Right lobe of liver (tissue), 6 donors: ENCODE measurements at places on chromosomes 16 and 17.

- H3K36me3 ChIP-seq: no peaks in the 10 kb centered on the region
- H3K4me1 ChIP-seq: no peaks in the 10 kb centered on the region
- no peaks in the 10 kb centered on the region for H3K27me3 ChIP-seq
- no peak for DNase-seq
- no peak overlapping the region for H3K27ac ChIP-seq
Observed at GRCh38 chr17:72795941-72796340, 296.5 kb downstream of the SLC39A11 start.

GRCh38 chr16:54027062-54027461 is 259.5 kb downstream of the IRX3 start:
- no peaks in the 10 kb centered on the region for H3K36me3 ChIP-seq
- no peak overlapping the region for H3K4me3 ChIP-seq
- DNase-seq: no peak
- H3K4me1 ChIP-seq: no peaks in the 10 kb centered on the region
- no peaks in the 10 kb centered on the region for H3K27me3 ChIP-seq
- no peak overlapping the region for H3K27ac ChIP-seq

GRCh38 chr17:40060887-40061608 is 1.7 kb upstream of the THRA start:
- H3K36me3 ChIP-seq: no peaks in the 10 kb centered on the region
- no peaks in the 10 kb centered on the region for H3K27me3 ChIP-seq
- H3K4me1 ChIP-seq: no peaks in the 10 kb centered on the region
- no peak overlapping the region for H3K4me3 ChIP-seq

- no peak for DNase-seq
- H3K4me3 ChIP-seq: no peak overlapping the region
- H3K27me3 ChIP-seq: no peaks in the 10 kb centered on the region
Observed at GRCh38 chr16:87963400-87963799, 12.2 kb downstream of the BANP start.

DNA sequence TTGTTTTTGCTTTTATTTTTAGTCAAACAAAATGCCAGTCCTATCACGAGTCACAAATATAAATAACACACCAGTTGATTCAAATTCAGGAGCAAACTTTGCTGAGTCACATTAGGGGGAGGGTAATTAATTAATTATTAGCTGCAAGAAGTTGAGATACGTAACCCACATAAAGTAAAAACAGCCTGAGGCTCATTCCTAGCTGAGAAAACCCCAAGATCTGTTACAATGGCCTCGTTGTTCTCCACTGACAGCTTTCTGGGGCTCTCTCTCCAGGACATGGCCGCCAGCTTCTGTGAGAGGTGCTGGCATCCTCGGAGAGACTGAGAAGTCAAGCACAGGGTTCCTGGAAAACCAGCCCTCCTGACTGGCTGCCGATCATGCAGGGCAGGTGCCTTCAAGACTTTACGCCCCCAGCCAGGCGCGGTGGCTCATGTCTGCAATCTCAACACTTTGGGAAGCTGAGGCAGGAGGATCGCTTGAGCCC is 11.1 kb downstream of the RAB40B start:
- DNase-seq: no peak
- H3K4me1 ChIP-seq: no peaks in the 10 kb centered on the region
- no peaks in the 10 kb centered on the region for H3K36me3 ChIP-seq
- H3K4me3 ChIP-seq: no peak overlapping the region
- H3K27ac ChIP-seq: peak overlapping the region; percentile 84

DNA sequence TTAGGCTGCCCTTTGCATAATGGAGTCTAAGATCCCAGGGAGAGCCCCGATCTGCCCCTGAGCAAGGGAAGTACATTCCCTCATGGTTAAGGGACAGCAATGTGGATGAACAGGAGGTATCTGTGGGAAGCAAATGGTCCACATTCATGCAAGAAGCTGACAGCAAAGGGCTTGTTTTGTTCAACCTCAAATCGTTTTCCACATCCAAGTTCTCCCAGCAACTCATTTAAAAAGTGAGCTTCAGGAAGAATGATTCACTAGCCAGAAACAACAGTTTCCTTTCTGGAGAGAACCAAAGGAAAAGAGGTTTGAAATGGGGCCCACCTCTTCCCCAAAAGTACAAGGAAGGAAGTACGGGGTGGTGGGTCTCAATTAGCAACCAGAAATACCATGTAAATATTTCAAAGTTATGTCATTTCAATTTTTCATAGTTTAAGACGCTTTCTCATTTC is 9.4 kb downstream of the HSPB9 start:
- H3K27me3 ChIP-seq: no peaks in the 10 kb centered on the region
- no peak overlapping the region for H3K4me3 ChIP-seq
- H3K27ac ChIP-seq: peak overlapping the region; percentile 49

GRCh38 chr16:72609933-72610332 is 438.0 kb upstream of the PMFBP1 start:
- H3K27ac ChIP-seq: no peak overlapping the region
- no peak for DNase-seq
- H3K4me1 ChIP-seq: no peaks in the 10 kb centered on the region
- H3K4me3 ChIP-seq: no peak overlapping the region
- H3K36me3 ChIP-seq: no peaks in the 10 kb centered on the region
- H3K27me3 ChIP-seq: no peaks in the 10 kb centered on the region

GRCh38 chr16:22623351-22623781 is 112.7 kb downstream of the NPIPB5 start:
- no peaks in the 10 kb centered on the region for H3K27me3 ChIP-seq
- DNase-seq: no peak
- H3K4me3 ChIP-seq: no peak overlapping the region
- no peaks in the 10 kb centered on the region for H3K4me1 ChIP-seq
- no peak overlapping the region for H3K27ac ChIP-seq

DNA sequence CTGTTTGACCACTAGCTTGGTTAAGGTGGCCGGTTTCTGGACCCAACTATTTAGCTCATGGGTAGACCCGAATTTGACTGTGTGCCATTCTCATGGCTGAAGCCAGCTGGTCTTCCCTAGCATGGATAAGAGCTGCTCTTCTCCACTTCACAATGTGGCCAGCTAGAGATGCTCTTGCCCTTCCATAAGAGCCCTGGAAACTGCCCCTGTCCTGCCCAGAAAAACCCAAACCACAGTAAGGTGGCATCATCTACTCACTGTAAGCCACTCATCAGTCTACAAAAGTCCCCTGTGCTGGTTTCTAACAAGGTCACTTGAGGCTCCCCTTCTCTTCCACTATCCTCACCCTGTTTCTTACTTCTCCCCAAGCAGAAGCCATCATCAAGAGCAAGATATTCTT is 165.1 kb downstream of the HS3ST2 start:
- H3K27ac ChIP-seq: no peak overlapping the region
- DNase-seq: no peak
- no peak overlapping the region for H3K4me3 ChIP-seq
- H3K36me3 ChIP-seq: no peaks in the 10 kb centered on the region
